PC-9 (cell line): ENCODE measurements at places on chromosomes 12 and 14.
A peak's percentile ranks its signal among the peaks of the same experiment; 100 is the strongest.

DNA sequence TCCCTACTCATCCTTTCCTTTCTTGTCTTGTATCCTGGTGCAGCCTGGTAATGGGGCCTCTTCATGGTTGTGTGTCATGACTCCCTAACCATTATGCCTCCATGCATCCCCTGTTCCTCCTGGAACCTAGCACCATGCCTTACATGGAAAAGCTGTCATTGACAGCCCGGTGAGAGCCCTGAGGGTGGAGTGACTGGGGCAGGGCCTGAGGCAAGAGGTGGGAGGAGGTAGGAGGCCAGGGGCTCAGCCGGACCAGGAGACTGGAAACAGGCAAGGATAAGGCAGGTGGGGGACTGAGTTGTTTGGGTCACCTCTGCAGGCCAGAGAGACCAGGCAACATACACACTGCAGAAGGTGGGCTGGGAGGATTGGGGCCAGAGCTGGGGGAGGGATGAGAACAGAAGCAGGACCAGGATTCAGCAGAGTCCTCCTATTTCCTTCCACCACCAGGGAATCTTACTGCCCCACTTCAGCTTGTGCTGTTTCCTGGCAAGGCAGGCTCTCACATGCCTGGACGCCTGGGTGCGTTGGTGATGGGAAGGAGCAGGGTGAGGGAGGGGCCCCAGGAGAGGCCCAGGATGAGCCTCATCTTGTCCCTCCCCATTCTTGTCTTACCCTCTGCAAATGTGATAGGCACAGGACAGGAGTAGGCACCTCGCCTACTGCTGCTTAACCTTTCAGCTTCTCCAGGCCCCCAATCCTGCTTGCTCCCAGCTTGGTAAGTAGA, at the start of gene LTB4R2:
TSS of gene LTB4R2 (plus strand) at position 603 of the 727 bp plus-strand sequence. CDS start 525 bp downstream, outside the sequence.
- DNase-seq: no peak

DNA sequence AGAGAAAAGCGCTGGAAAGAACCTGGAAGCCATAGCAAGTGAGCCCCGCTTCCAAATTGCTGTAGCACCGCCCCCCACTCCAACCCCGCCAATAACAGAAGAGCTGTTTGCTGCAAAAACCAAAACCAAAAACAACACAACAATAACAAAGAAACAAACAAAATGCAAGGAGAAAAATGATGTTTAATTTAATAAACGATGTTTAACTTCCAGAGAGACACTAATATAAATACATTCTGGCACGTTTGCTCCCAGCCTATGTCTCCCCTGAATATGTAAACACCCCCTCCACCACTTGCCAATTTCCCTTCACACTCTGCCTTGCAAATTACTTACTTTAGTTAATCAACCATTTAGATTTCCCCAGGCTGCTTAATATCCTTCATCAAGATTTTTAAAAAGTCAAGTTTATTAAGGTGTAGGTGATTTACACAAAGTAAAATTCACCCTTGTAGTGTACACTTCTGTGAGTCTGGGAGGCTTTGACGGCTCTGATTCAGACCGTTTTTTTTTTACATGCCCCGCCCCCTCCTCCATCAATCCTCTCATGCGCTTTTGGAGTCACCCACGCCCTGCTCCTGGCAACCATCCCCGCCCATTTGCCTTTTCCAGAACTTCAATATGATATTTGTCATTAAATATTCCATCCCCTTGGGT, 482 bp upstream of the IFI27L2 start:
- no peak for DNase-seq

DNA sequence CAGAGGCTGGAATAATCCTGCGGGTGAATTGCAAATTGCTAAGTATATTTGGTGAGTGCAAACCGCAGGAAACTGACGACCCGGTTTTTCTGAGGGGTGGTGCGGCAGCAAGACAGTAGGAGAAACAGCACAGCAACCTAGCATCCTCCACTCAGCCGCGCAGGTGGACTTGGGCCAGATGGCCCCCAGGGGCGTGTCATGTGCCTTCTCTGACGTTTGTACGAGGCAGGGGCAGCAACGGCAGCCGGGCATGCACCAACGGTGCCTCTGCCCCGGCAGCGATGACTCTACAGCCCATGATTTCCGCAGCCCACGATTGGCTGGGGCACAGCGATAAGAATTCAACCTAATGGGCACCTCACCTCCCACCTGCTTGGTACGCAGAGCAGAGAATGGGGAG, 11.1 kb upstream of the CLEC2A start:
- DNase-seq: no peak

DNA sequence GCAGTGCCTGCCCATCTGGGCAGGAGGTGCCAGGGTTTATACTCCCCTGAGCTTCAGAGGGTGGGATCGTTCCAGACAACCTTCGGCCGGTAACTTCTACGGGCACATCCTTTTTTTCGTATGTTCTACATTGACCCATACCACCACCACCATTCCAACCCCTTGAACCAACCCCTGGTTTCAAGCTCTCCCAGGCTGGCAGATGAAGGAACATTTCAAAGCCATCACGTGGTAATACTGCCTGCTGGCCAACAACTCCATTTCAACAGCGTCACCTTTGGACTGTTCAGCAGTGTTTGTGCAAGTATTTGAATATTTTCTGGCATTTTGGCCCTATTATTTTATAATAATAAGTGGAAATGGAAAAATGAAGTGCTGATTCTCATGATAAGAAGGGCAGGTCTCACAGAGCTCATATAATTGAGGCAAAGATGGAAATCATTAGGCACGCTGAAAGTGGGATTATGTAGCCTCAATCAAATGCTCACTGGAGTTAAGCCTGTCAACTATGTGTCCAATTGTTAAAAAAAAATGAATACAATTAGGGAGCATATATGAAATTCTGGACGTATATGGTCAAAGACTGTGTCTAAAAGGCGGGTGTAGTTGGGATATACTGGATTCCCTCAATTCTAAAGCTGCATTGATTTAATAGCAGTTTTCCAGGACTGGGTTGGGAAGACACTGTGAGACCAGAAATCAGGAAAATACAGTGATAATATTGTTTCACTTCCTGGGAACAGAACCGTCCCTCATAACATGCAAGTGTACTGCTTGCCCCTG, 162.1 kb downstream of the ZFP36L1 start:
- peak; percentile 22 for DNase-seq

- DNase-seq: no peak
Observed at GRCh38 chr12:128956755-128957154, 103.5 kb downstream of the GLT1D1 start.

DNA sequence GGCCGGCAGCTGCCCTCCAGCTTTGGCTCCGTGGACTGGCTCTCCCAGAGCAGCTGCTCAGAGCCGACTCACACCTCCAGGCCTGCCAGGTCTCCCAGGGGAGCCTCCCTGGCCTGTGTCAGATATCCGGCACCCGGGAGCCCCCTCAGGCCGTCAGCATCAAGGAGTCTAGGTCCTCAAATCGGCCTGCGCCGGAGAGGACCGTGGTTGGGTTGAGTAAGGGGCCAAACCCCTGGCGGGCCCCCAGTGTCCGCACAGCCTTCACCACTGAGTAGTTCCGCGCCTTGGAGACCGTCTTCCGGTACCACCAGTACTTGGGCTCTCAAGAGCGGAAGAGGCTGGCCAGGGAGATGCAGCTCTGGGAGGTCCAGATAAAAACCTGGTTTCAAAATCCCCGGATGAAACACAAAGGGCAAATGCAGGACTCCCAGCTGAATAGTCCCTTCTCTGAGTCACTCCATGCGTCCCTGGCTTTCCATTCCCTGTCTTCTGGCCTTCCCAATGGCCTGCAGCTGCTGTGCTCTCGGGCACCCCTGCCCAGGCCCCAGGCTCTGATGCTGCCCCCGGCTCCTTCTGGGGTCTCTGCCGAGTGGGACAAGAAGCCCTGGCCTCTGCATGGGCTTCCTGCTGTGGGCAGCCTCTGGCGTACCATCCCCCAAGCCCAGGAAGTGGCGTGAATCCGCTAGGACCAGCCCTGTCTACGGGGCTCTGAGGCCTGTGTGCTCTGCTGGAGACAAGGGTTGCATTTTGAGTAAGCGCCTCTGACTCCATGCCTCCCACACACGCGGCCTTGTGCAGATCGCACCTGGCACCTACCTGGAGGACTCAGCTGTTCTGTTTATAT, 245.1 kb upstream of the ATXN7L3B start:
- DNase-seq: no peak

DNA sequence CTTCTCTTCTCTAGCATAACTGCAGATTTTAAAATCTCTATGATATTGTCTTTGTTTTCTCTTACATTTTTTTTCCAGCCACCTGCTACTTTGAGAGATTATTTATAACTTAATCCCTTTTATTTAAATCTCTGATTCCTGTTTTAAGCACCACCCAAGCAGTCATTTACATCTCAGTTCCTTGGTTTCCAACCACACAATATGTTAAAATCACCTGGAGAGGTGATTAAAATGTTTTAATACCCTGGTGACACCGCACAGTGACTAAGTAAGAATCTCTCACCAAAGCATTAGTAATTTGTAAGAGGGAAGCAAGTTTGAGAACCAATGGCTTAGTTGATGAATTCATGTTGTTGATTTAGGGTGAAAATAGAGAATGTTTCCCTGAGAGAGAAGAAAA, 849.8 kb downstream of the TMTC2 start:
- DNase-seq: no peak

- DNase-seq: no peak
Observed at GRCh38 chr12:107329569-107330324, 236.4 kb upstream of the CRY1 start.

DNA sequence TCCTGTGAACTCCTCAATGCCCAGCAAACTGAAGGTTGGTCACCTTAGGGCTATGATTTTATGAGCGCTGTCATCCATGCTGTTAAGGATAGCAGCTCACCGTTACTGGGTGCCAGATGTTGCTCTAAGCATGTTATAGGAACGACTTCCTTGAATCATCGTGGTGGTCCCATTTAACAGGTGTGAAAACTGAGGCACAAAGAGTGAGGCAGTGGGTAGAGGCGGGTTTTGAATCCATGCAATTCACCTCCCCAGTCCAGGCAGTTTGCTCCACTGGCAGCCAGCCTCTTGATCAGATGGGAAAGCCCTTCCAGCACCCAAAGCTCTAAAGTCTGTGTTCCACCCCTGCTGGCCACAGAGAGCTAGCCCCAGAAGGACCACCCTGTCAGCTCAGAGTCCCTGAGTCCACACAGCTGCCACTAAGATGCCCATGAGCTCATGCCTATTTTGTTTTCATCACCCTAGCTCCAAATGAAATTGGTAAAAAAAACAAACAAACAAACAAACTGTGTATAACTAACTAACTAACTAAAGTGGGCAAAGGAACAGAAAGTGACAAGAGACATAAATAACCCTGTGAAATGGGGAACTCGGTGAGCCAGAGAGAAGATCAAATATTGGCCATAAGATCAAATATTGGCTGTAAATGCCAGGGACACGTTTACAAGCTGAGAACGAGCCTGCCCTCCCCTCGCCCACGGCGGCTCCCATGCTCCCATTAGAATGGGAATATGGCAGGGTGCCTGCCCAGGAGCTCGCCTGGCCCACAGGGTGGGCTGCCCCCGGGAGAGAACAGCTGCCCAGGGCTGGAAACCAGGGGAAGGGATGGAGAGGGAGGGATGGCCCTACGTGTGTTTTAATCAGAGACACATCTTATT, 72.3 kb upstream of the RFLNA start:
- no peak for DNase-seq

DNA sequence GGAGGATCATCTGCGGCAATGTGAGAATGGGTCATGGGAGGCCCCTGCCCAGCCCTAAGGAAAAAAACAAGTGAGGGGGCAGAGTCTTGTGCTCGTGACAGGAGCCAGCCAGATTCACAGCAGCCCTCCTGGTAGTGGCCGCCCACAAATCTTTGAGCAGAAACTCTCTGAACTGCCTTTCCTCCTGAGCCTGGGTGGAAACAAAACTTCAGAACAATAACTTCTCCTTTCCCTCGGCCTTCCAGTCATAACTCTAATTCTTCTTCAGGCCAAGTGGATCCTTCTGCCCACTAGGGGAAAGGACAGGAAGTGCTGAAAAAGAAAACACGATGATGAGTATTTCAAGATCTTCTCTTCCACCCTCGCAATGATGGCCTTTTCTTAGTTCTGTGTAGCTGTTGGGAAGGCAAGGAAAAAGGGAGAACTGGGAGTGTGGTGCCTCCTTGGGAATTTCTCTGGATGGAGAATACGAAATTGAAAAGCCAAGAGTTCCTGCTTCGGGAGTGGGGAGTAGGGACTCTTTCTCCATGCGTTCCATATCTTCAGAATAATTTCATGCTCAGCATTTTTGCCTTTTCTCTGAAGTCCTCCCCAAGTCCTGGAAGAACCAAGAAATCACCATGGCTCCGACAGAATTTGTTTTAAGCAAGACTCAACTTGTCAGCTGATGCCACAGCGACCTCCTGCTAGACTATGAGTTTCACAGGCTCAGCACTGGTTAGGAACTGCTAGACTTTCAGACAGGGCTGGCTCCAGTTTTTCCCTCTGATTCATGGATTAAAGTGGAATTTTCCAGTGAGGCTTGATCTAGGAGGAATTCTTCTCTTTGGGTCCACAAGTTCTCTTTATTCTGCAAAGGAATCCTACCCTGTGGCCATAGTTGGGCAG, 188.9 kb downstream of the CAND1 start:
- DNase-seq: no peak

DNA sequence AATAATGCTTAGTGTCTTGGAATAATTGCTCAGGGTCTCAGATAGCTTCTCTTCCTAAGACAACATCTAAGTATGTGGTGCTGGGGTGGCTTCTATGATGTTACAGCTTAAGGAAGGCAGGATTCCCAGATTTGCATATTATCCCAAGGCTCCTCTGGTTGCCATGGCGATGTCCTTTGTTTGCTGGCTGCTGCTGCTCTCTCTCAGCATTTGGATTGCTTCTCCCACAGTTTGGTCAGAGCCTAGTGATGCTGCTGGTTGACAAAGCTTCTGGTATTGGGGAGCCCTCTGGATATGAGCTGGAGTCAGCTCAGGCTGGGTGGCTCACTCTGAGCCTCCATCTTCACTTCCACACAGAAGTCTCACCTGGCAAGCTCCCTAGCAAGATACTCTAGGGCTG, 56.4 kb upstream of the FBXO33 start:
- DNase-seq: no peak

DNA sequence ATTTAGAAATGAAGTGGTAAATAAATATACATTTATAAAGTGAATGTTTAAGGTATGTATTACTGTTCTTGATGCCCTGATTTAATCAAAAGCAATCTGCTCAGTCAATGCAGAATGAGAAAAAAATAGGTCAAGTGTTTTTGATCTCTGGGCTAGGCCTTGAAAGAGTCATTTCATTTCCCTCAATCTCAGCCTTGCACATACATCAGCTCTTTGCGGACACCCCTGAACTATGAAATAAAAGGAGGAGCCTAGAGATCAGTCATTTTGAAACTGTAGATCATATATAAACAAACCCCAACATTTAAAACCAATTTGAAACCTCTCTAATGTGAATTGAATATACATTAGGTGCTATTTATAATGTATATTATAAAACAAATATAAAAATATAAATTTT, 42.5 kb downstream of the ATG2B start:
- DNase-seq: no peak

- DNase-seq: no peak
Observed at GRCh38 chr12:5138256-5138655, 94.6 kb downstream of the KCNA5 start.
